Germinal center (tissue), 1 donor: ENCODE measurements at places on chromosomes 7 and 10.

DNA sequence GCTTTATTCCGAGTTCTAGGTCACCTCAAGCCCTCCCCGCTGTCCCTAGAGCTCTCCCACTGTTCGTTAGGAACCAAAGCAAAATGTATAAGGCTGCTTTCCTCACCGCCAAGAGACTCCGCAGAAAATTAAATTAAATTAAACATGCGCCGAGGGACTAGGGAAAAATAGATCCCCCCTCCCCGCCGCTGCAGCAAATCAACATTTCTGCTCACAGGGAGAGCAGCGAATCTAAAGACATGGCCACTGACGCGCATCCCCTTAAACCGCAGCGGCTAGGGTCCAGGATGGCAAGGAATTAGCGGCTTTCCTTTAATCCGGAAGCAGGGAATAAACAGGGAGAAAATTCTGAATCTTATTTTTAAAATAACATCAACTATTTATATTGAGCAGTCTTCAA lies 7.6 kb downstream of the SP8 start:
- DNase-seq = no peak

- DNase-seq = peak; percentile 10
Measured at GRCh38 chr7:122544463-122544862, 154.5 kb downstream of the RNF133 start.

DNA sequence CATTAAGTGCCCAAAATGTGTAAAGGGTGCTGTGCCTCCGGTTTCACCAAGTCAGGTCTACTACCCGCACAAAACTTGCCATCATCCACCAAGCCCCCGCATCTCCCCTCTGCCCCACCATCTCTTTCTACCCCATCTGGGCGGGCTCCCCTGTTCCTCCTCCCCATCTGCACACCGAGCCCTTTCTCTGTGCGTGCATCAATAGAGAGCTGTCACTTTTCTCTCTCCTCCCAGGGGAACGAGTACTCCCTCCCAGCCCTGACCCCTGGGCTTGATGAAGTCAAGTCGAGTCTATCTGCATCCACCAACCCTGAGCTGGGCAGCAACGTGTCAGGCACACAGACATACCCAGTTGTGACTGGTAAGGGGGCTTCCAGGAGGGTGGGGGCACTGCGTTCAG lies 63.5 kb downstream of the PAX2 start:
- no peak for DNase-seq

GRCh38 chr7:155358066-155358947 lies 60.6 kb downstream of the INSIG1 start:
- no peak for DNase-seq

DNA sequence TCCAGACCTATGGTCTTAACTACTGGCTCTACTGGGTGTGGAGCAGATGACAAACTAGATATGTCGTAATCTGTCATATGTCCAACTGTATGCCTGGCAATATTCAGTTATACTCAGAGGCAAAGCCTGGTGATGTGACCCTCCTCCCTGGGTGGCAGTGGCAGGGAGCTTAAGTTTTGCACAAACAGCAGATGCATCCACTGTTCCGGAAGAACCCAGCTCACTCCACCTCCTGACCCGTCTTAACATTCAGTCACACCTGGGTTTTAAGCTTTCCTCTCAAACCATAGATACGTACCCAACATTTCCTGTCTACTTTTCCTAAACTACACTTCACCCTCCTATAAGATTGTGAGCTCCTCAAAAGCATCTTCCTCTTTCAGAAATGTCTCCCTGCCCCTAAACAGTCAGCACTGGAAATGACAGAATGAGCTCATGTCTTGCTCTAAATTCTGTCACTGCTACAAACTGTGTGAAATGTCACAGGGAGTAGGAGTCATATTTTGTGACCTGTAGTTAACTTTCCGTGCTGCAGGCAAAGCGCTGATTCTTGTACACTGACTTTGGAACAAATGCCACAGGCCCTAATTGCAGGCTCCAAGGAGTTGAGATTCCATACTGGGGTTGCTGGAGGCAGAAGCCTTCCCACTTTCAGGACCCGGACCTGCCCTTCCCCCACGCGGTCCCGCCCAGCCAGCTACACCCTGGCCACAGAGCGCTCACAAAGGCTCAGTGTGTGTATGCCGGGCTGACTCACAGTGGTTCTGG lies 23.9 kb downstream of the SCD start:
- DNase-seq = no peak

- DNase-seq = no peak
Measured at GRCh38 chr10:128095753-128096469, 30.3 kb downstream of the MKI67 start.

DNA sequence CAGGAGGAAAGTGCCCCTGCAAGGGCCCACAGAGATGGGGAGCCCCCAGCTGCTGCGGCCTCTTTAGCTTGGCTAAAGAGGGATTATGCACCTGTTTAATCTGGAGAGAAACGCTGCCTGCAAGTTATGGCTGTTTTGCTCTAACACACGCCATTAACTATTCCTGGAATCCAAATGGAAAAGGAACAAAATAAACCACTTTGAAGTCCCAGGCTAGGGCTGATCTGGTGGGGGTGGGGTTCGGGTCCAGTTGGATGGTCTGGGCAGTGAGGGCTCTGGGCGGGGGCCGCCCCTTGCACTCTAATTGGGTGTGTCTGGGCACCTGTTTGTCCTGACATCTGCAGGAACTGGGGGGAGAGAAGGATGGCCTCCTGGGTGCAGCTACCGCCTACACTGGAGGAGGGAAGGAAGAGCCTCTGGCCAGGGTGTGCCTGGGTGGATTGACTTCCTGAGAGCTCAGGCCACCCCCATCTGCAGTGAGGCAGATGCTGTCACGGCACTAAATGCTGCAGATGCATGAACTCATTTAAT lies 300.6 kb downstream of the ZEB1 start:
- no peak for DNase-seq

- DNase-seq = peak; percentile 99
Measured at GRCh38 chr10:132307823-132308586, at the start of gene STK32C. TSS of gene STK32C (minus strand) at chr10:132307950. CDS start at chr10:132307833, 117 bp downstream.

- no peak for DNase-seq
Measured at GRCh38 chr10:71241114-71241829, 28.9 kb downstream of the UNC5B start.
